Amniotic stem cell (primary cell): ENCODE measurements at places on chromosomes 12 and 14.

DNA sequence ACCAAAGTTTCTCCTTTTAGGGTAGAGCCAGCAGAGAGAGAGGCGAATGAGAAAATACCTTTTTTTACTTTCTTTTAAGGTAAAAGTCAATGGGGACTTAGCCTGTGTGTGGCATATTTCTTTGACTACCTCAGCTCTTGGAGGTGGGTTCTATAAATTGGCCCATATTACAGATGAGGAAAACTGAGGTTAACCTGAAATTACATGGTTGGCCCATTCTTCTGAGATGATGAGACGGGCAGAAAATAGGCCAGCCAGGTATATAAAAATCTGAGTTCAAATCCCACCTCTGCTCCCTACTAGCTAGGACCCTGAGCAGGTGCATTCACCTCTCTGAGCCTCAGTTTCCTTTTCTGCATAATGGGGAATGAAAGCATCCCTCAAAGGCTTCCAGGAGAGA, 22.4 kb downstream of the LHX5 start:
- DNase-seq = no peak

GRCh38 chr12:122094735-122095631, 16.4 kb downstream of the MLXIP start:
- no peak for DNase-seq

GRCh38 chr12:115466076-115466475, 782.1 kb upstream of the TBX3 start:
- DNase-seq = no peak

- no peak for DNase-seq
These were observed 14.3 kb downstream of the XRCC3 start for GRCh38 chr14:103700753-103701490.

- no peak for DNase-seq
These were observed 1.7 kb downstream of the PAWR start for GRCh38 chr12:79689061-79689476.

DNA sequence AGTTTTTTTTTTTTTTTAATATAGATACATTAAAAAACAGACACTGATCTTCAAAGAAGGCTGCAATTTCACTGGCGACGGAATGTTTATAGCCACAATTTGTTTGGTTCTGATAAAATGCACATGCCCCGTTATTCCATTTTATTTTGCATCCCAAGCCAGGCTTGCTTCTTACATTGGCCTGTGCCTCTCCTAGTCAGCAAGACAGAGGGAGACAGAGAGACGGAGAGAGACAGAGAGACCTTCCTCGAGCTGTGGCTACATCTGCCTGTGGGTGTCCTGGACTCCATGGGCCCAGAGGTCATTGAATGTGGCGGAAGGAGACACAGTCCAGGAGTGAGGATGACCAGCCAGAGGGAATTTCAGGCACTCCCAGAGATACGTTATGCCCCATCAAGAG, 926.6 kb downstream of the VRK1 start:
- DNase-seq = no peak

- no peak for DNase-seq
These were observed 1.6 kb upstream of the ACTR6 start for GRCh38 chr12:100199023-100199346.

DNA sequence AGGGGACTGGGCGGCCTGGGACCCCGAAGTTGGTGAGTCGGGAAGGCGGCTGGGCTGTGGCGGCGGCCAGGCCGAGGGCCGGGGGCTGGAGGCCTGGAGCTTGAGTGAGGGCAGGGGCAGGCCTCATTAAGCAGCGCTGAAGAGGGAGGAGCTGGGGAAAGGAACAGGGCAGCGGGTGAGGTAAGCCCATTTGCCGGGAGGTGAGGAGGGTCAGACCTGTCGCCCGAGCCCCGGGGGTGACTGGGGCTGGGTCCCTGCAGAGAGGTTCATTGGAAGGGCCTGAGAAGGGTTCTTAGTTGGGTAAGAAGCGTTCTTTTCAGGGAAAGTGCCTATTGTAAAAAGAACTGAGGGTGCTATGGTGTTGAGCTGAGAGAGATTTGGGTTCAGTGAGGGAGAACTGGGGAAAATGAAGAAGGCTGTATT, 441 bp downstream of the RAB5B start:
- DNase-seq = peak; percentile 26

- DNase-seq = no peak
These were observed 48.7 kb upstream of the GARIN2 start for GRCh38 chr14:67140556-67140955.

- DNase-seq = no peak
These were observed 184.7 kb downstream of the TMX1 start for GRCh38 chr14:51424561-51425251.

- DNase-seq = no peak
These were observed 55.5 kb upstream of the TTC7B start for GRCh38 chr14:90871605-90872233.

GRCh38 chr14:89827265-89827664, 127.3 kb downstream of the EFCAB11 start:
- no peak for DNase-seq

DNA sequence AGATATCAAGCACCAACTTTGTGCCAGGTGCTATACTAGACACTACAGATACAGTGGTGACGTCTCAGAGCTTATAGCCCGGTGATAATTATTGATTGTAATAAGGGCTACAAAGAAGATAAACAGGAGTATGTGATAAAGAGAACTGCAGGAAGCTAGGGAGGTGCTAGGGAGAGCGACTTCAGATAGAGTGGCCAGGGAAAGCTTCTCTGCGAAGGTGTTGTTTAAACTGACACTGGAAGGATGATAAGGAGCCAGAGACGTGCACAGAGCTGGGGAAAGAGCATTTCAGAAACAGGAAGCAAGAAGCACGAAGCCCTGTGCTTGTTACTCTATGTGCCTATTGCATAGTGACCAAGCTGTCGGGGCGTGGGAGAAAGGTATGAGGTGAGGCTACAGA, 48.1 kb upstream of the OTX2 start:
- no peak for DNase-seq

GRCh38 chr12:53983568-53983949, 1.4 kb upstream of the HOXC10 start:
- no peak for DNase-seq

- no peak for DNase-seq
These were observed 388.6 kb downstream of the BCAT1 start for GRCh38 chr12:24560192-24560775.

- DNase-seq = no peak
These were observed 58.0 kb upstream of the ELK3 start for GRCh38 chr12:96136161-96136560.

DNA sequence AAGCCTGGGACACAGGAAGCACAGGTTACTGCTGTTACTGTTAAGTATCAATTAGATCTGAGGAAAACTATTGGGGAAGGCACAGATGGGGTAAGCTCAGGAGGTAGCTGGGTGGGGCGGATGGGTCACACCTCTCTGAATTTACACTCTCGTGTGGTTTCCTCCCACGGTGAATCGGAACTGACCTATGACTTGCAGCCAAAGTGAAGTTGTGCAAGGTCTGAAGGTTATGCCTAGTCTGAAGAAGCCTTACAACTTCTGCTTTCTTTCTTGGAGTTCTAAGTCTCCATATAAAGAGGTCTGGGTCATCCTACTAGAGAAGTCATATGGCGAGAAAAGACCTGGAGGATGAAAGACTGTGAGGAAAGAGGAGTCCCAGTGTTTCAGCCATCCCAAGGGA, 25.6 kb upstream of the GPATCH2L start:
- DNase-seq = no peak

- DNase-seq = no peak
These were observed 139.1 kb downstream of the TMTC1 start for GRCh38 chr12:29644536-29645162.

DNA sequence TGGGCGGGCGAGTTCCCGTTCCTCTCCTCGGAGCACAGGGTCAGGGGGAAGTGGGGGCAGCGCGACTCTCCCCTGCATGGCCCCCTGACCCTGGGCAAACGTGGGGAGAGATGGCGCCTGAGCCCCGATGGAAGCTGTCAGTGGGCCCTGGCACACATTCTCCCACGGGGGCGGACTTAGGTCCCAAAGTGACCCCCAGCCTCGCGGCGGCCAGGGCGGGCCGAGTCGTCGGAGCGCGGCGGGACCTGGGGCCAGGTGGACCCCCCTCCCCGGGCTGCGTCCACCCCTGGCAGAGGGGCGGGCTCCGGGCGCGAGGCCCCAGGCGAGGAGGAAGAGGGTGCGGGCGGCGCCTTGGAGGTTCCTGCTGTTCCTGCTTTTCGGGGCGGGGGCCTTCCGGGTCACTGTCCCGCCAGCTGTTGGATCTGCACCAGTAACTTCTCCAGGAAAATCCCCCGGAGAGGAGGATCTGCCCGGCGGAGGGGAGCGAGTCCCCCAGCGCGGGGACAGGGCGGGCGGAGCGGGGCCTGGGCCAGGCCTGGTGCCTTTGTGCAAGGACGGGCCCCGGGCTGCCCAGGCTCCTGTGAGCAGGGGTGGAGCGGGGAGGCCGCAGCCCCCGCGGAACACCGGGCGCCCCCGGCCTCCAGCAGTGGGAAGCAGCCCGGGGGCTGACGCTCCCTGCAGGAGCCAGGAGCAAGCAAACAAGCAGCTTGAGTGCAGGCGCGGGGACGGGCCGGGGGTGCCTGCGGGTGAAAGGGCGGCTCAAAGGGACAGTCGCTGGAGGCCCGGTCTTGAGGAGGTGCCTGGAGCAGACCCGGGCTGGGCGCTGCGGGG, 15.3 kb downstream of the TNFAIP2 start:
- DNase-seq = no peak

DNA sequence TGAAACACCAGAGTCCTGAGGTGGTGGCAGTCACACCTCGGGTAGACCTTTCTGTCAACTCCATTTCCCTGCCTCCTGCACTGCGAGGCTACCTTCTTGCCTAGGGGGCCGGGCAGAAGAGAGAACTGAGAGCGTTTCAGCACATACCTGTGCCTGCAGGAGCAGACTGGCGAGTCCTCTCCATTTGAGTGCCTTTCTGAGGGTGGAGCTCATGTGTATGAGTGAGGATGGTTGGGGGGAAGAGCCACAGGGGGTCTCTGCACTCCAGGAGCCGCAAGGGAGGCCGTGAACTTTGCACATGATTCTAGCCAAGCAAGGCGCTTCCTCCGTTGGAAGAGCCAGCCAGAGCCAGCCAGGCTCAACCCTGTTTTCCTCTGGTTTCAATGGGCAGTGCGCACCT, 31.0 kb upstream of the CCND2 start:
- DNase-seq = no peak

GRCh38 chr14:23694085-23694948, 58.2 kb downstream of the DHRS2 start:
- DNase-seq = peak; percentile 27

DNA sequence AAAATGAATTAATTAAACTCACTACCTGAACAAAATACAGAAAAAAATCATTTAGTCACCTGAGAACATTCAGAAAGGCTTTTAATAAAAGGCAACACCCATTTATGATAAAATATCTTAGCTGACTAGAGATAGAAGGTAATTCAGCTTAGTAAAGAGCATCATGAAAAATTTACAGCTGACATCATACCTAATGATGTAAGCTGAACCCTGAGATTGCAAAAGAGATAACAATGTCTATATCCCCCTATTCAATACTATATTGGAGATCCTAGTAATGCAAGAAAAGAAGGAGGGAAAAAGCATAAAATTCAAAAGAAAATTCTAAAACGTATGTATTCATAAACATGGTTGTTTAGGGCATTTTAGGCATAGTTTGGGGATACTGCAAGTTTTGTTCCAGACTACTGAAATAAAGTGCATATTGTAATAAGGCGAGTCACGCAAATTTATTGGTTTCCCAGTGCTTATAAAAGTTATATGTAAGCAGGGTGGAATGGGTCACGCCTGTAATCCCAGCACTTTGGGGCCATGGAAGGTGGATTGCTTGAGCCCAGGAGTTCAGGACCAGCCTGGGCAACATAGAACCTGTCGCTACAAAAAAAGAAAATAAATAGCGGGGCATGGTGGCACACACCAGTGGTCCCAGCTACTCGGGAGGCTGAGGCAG, 292.0 kb downstream of the FBXL14 start:
- DNase-seq = no peak

- no peak for DNase-seq
These were observed 261.7 kb upstream of the CRY1 start for GRCh38 chr12:107355004-107355565.

DNA sequence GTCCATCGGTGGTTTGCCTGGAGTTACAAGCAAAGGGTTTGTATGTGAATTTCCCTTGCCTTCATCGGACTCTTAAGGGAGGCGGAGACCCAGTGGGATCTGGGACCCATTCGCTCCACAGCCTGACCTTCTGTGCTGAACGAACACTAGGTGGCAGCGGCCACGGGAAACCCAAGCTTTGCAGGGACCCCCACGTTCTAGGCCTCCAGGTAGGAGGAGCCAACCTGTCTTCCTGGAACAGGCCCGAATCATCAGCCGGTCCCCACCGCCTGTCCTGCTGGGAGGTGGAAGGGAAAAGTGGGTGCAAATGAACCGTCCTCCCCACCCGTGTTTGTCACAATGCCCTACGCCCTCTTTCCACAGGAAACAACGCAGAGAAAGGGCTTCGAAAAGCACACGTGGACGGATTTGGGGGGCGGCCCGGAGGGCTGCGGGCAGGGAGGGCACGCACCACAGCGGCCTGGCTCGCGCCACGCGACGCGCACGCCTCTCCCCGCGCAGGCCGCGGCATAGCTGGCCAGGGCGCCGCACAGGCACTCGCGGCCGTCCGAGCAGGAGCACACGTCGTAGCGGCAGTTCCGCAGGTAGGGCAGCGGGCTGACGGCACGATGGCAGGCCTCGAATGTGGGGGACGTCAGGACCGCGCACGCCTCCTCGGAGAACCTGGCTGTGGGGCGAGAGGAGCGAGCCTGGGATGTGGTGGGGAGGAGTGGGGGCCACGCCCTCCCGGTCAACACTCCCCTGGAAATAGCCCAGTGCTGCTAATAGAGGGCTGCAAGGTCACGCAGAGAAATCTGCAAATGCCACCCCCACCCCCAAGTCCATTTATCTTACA, 67.8 kb downstream of the VWF start:
- DNase-seq = no peak

DNA sequence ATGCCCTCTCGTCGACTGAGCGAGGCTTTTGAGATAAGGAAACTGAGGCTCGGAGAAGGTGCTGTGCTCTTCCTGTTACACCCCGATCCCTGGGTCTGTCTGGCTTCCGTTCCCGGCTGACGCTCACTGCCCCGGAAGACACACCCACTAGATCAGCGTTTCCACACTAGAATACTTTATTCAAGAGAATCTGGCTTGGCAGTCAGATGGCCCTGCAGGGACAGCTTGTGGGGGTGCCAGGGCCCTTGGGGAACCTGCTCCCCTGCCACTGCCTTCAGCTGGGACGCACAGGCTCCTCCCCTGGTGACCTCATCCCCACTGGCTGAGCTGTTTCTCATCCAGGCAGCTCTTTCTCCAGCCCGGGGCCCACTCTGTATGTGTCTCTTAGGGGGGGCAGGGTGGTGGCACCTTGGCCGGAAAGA, 13.7 kb downstream of the PGF start:
- DNase-seq = no peak

GRCh38 chr12:76426160-76426559, 77.9 kb upstream of the BBS10 start:
- DNase-seq = no peak

- DNase-seq = no peak
These were observed 28.2 kb downstream of the SOX5 start for GRCh38 chr12:23921099-23921856.
